Naive B cell (primary cell): ENCODE measurements at places on chromosomes 7 and 10. TPM values are rescaled to one million over a fixed set of nuclear protein-coding genes. Genes with fewer than 3 reads are reported as not detected.
A peak's percentile ranks its signal among the peaks of the same experiment; 100 is the strongest.

EBLN1 gene
- polyA plus RNA-seq: not detected

DNA sequence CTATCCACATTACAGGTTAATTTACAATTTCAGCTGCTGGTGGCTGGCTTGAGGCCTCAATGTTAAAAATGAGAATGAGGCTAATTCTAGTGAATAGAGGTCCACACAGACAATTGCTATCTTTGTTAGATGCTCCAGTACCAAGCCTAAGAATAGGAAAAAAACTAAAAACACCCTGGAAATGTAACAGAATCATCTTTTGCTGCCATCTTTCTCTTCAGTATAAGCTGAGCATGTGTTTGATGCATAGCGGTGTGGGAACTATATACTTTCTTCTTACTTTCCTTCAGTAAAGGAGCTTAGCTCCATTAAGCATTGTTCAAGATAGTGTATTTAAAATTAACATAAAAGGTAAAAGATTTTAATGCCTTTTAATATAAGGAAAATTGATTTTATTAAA, 5.6 kb downstream of the TMEM229A start:
- no peak for DNase-seq

DNA sequence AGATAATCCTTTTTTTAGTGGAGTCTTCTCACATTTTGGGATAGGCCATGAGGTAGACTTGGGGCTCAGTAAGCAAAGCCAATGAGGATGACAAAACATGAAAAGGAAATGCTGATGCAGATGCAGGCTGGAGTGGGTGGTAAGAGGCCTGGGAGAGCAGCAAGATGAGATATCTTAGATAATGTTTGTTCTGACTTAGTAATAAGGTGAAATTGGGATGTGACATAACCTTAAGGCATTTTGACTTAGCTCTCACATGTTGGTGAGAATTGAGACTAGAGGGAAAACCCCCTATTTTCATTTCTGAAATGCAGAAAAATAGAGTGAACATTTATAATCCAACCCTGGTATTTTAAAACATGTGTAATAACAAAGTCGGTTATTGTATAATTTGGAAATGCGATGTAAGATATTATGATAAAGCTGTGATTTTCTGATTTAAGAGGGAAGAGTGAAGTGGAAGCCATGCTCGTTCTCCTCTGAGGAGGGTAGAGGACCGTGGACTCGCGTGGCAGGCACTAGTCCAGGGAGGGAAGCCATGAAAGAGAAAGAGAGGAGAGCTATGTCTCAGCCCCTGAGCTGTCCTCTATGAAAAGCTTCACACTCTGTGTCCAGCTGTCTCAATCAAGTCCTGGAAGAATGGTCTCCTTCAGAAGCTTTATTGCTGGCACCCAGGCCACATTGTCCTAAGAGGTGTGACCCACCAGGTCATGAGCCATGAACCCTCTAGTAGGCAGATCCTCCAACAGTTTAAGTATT, 57.3 kb downstream of the ST7 start:
- no peak for DNase-seq

- DNase-seq: no peak
These were observed 256.4 kb downstream of the GATA3 start for GRCh38 chr10:8310930-8311329.

DNA sequence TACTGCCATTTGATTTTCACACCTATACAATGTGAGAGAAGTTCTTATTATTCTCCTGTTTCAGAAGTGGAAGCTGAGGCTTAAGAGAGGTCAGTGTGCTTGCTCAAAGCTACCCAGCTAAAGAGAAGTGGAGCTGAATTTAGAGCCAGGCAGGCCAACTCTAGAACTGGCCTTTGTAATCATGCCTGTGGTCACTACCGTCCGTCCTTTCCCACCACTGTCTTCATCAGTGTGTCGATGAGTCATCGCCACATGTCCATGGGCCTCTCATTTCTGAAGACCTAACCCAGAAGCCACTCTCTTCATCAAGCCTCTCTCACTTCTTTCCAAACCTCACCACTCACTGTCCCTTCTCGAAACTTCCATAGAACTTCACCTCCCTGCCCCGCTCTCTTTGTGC, 237.8 kb downstream of the KIAA1217 start:
- DNase-seq: no peak

GRCh38 chr7:142618655-142619351, 130.5 kb upstream of the PRSS1 start:
- DNase-seq: no peak

GRCh38 chr10:80526742-80527141, 11.0 kb upstream of the SH2D4B start:
- no peak for DNase-seq

DNA sequence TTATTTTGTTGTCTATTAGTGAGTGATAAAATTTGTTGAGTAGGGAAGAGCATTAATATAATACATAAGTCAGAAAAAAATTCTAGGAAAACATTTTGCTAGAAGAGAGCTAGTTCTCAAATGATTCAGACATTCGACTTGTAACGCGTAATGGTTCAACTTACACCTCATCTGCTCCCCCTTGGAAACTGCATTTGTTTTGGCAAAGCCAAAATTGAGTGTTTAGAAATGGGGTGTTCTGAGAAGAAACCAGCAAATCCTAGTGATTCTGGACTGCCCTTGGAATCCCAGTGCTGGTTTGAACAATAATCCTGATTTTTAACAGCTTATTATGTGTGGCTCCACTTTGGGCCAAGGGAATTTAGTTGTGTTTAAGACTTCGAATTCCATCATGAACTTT, 475.7 kb downstream of the SUGCT start:
- no peak for DNase-seq

DNA sequence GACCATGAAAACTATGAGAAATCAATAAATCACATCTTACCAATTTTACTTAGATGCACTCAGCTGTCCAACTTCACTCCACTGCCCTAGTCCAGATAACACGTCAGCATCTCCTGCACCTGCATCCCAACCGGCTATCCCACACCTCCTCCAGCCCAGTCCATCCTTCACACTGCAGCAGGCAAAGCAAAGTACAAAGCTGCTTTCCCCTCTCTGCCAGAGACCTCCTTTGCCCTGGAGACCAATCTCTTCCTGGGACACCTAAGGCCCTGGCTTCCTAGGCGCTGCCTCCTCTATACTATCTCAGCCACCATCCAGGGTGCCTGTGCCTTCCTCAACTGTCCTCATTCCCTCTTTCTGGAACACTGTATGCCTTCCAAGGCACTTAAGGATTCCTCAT, 90.3 kb upstream of the DDC start:
- DNase-seq: no peak

- peak; percentile 30 for DNase-seq
These were observed 846 bp downstream of the MINPP1 start for GRCh38 chr10:87505366-87506111.

DNA sequence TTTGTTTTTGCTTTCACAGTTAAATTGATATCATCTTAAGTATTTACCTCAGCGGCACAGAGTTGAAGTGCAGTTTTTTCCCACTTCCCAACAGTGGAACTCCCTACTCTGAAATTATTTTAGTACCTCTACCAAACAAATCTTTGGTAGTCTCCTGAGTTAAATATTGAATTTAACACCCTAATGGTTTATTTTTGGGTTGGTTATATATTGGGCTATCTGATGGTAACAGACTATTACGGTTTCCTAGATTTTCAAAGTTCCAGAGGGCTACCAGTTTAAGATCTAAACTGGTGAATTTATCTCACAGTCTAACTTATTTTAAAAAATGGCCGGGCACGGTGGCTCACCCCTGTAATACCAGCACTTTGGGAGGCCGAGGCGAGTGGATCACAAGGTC, 1.3 kb downstream of the ZNF277 start:
- no peak for DNase-seq

PLXDC2 gene
- polyA plus RNA-seq: not detected

DNA sequence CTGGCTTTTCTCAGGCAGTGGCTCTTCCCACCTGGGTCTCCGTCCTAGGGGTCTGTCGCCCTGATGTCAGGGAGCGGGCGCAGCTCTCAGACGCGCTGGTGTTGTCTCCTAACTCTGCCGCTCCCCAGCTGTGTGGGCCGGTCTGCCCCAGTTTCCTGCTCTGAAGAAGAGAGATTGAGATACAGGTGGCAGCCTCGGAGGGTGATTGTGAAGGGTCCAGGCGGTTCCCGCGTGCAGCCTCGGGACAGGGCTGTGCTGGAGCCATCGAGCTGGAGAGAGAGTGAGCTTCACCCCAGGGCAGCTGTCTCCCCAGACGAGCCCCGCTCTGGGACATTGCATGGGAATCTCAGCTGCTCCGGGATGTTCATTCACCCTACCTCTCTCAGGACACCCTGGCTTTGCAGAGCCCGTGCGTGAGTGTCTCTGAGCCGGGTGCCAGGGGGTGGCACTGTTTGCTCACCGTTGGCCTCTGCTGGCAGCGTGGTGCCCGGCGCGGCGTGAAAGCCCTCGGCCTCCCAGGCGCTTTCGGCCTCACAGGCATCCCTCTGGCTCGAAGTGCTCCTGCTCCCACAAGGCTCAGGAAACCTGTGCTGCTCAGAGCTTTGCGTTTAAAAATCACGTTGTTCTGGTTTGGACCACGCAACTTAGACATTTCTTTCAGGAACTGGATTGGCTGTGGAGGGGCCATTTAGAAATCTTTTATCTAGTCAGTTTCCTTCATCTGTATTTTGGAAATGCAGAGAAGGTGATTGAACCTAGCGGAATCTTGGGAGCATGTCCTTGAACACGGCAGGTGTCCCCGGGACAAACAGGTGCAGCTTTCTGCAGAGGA, 33.8 kb upstream of the ZFAND2A start:
- no peak for DNase-seq

GRCh38 chr7:128022631-128023532, 8.4 kb downstream of the LRRC4 start:
- no peak for DNase-seq

DNA sequence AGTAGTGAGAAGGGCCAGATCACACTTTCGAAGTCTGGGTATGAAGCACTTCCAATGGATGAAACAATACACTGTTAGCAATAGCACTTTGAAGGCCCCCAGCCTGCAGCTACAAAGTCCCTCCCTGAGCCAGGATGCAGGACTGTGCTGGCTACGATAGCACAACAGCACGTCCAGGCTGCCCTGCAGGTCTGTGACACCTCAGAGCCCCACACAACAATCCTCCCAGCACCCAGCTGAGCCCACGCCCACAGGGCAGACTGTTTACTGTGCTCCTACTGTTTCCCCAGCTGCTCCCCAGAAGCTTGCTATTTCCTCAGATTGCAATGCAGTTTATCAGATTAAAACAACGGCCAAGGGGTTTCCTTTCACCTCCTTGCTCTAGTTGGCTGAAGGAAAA, 71.4 kb downstream of the HTR5A start:
- no peak for DNase-seq

- no peak for DNase-seq
These were observed 139.7 kb downstream of the EVX1 start for GRCh38 chr7:27382307-27382706.

- DNase-seq: no peak
These were observed 50.4 kb downstream of the FAM171A1 start for GRCh38 chr10:15320522-15321203.

- no peak for DNase-seq
These were observed 736.2 kb downstream of the PARD3 start for GRCh38 chr10:34078745-34079470.

OPN4 gene
- polyA plus RNA-seq: not detected

- DNase-seq: no peak
These were observed 83.0 kb upstream of the ASAH2 start for GRCh38 chr10:50334273-50334672.

EIF5AL1 gene
- 0.52 TPM for polyA plus RNA-seq

LRGUK gene
- not detected for polyA plus RNA-seq

DNA sequence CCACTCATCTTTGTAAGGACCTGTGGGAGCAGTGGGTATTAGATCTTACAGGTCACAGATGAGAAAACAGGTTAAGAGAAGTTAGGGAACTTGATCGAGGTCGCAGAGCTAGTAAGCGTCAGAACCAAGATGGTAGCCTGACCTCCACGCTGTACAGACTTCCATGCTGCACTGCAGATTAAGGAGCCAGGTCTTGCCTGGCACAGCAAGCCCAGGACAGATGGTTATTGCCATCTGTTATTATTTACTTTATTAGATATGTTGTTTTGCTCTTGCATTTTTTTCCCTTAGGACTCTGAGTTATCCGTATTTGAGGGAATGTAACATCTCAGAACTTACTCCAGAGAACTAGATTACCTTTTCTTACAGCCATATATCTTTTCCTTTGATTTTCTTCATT, 147.2 kb downstream of the NSUN6 start:
- DNase-seq: no peak

DNA sequence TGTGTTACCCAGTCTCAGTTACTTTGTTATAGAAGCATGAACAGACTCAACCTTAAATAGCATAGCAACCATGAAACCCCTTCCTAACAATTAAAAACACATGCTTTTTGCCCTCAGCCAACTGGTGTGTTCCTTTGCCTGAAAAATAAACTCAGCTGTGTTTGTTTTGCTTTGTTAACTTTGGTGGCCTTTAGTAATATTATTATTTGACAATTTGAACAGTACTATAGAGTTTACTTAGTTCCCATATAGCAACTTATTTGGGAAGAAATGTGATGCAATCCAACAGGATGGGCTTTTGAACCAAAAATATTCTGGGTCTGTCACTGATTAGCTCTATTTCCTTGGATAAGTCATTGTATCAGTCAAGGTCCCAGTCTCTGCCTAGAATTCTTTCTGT, 22.5 kb upstream of the MKLN1 start:
- no peak for DNase-seq

PRSS1 gene
- polyA plus RNA-seq: 0.41 TPM

BICC1 gene
- polyA plus RNA-seq: not detected

PSD gene
- 0.83 TPM for polyA plus RNA-seq

DNA sequence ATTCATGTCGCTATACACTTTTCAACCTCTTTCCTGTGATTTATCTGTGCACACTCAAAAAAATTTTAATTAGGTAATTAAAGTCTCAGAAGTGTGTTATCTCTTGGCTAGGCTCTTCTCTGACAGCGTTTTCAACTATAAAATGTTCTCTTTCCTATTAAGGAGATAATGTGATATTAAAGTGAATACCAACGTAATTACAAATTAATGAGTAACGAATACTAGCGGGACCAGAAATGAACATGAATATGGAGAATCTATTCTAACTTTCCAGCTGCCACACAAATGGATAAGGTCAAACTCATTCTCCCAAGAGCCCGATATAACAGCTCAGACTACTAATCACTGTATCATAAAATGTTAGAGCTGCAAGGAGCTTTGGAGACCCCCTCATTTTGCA, 12.0 kb downstream of the COL1A2 start:
- DNase-seq: no peak

MASTL gene
- polyA plus RNA-seq: 4.8 TPM

DNA sequence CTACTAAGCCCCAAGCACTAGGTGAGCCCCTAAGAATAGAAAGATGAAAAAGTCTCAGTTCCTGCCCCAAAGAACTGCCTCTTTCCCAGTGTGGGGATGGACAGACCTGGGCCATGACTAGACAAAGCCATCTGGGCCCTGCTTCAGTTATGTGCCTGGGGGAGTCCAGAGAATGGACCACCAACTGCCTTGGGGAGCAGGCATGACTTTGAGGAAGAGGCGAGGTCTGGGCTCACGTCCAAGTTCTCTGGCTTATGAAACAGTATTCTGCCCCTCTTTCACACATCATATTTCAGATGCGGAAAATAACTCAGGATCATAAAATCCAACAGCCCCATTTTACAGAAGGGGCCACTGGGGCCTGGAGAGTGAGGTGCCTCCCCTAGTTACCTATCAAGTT, 80.3 kb downstream of the PLXNA4 start:
- no peak for DNase-seq

MRC1 gene
- polyA plus RNA-seq: not detected
